Naive B cell (primary cell): ENCODE measurements at places on chromosomes 11 and 22.

- no peak for DNase-seq
Observed at GRCh38 chr22:17281026-17281425, 61.8 kb upstream of the ADA2 start.

- no peak for DNase-seq
Observed at GRCh38 chr11:132330515-132330914, 960.1 kb downstream of the NTM start.

DNA sequence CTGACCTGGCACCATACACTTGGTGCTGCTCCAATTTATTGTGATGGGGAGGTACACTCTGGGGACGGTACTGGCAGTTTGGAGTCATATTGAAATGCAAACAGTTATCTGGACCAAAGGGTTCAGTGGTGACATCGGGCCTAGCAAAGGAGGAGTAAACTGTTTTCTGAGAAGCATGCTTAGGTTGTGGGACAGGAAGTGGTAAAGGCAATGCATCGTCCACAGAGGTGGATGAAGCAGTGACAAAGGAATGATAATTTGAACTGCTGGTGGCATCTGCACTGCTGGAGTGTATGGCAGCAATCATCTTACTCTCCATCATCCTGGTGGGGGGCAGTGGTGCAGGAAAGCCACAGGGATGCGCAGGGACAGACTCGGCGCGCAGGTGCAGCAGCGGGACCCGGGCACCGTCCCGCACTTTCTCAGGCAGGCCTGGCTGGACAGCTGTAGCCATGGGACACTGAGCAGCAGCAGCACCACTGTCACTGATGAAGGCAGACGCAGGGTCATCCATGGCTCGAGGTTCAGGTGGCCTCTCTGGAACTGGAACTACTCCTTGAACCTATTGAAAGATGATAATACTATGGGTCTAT, 28.0 kb upstream of the TP53AIP1 start:
- DNase-seq, result no peak

- no peak for DNase-seq
Observed at GRCh38 chr11:86511086-86511551, 136.4 kb downstream of the CCDC81 start.
